Pancreas (tissue), 10 donors: ENCODE measurements at places on chromosomes 7 and 10. TPM values are rescaled to one million over a fixed set of nuclear protein-coding genes. Genes with fewer than 3 reads are reported as not detected.

ACTL6B gene
- 0.59 TPM for total RNA-seq

OR2A7 gene
- total RNA-seq: 3.3 TPM

VPS41 gene
- 38.1 TPM for total RNA-seq

STAM gene
- 8.4 TPM for total RNA-seq

LAMB4 gene
- total RNA-seq: 0.22 TPM

SLC13A1 gene
- 0.09 TPM for total RNA-seq

ZNF862 gene
- 17.6 TPM for total RNA-seq

TRPV6 gene
- 36.1 TPM for total RNA-seq

MRLN gene
- not detected for total RNA-seq

DNA sequence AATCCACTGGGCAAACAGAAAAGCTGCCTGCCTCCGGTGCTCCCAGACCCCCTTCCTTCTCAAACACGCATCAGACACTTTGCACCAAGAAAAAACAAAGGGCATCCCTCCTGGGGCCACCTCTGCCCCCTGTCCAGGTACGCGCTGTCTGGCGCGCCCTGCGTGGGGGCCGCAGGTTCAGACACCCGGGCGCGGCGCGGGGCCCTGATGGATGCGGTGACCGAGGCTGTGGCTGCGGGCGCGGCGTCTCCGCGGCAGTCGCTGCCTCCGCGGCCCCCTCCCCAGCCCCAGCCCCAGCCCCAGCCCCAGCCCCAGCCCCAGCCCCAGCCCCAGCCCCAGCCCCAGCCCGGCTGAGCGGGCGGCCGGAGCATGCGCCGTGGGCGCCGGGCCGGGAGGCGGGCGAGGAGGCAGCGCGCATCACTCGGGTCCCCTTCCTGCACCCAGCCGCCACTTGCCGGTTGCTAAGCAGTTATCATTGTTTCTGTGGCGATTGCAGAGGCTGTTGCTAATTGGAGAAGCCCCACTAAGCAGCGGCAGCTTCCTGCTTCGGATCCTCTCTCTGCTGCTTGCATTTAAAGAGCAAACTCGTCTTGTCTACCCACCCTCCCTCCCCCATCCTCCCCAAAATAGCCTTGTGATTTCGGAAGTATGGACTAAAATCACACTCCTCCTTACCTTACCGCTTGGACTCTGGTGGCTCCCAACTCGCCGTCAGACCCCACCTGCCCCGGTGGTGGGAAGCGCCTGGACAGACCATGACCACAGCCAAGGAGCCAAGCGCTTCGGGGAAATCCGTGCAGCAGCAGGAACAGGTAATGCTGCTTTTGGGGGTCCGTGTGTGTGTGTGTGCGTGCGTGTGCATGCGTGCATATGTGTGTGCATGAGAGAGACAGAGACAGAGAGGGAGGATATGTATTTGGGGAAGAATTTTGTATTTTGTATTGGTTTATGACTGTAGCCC lies 252.8 kb downstream of the DPP6 start:
- DNase-seq: no peak

DNA sequence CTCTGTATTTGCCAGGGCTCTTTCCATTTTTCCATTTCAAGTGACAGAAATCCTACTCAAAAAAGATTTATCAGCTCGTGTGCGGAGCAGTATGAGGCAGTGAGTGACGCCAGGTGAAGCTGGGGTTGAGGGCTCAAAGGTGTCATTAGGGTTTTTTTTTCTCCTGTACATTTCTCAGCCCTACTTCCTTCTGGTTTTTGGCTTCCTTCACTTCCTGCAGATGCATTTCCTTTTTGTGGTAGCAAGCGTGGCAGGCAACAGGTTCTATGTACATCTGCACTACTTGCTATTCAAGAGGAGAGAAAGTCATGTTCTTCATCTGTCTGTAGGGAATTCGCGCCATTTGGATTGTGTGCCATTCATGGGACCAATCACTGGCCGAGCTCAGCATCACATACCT lies 52.8 kb upstream of the AOAH start:
- DNase-seq: no peak

DNA sequence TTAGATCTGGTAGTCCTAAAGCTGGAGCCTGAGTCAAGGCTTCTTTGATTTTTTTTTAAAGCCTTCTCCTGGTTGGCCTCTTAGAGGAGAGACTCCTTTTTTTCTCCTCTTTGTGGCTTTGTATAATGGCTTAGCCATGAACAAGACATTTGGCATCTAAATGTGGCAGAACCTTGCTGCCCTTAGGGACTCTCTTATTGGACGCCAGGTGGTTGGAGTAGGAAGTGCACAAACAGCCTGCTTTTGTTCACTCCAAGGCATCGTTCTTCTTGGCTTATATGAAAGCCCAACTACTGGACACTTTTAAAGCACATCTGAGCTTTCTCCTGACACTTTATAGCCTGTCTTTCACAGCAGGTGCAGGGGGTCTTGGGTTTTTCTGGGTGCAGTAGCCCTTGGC lies 25.0 kb downstream of the ZPBP start:
- DNase-seq: peak; percentile 21

- DNase-seq: no peak
Observed at GRCh38 chr10:6136215-6137201, 47.7 kb downstream of the RBM17 start.

GRCh38 chr7:1850976-1851571 lies 181.0 kb downstream of the ELFN1 start:
- DNase-seq: no peak

- no peak for DNase-seq
Observed at GRCh38 chr7:32670110-32671025, 175.1 kb downstream of the AVL9 start.

DNA sequence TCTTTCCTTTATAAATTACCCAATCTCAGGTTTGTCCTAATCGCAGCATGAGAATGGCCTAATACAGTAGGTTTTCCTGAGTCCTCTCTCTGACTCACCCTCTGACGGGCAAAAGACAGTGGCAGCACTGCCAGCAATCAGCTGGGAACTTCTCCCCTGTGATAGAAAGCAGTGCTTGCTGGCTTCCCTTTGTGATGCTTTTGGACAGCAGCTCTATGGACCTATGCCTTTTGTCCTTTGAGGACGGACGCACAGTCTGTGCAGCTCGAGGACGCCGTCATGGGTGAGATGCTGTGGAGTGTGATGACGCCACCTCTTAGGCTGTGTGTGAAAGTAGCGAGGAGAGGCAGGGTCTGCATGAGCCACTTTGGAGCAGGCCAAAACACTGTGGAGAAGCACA lies 68.8 kb downstream of the KIAA1217 start:
- DNase-seq: no peak

GRCh38 chr7:92648067-92648466 lies 57.9 kb upstream of the FAM133B start:
- no peak for DNase-seq

DNA sequence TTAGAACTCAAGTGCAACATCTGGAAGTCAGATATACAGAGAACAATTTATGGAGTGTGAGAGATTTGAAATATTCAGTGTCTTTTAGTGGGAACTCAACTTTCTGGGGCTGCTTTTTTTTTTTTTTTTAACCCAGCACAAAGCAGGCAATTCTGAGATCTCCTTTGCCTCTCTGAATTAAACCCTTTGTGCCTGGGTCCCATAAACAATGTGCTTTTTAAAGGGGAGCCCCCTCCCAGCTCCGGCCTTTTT lies 146.8 kb downstream of the CELF2 start:
- DNase-seq: no peak

GRCh38 chr10:10782603-10783002 lies 235.1 kb upstream of the CELF2 start:
- DNase-seq: no peak

DNA sequence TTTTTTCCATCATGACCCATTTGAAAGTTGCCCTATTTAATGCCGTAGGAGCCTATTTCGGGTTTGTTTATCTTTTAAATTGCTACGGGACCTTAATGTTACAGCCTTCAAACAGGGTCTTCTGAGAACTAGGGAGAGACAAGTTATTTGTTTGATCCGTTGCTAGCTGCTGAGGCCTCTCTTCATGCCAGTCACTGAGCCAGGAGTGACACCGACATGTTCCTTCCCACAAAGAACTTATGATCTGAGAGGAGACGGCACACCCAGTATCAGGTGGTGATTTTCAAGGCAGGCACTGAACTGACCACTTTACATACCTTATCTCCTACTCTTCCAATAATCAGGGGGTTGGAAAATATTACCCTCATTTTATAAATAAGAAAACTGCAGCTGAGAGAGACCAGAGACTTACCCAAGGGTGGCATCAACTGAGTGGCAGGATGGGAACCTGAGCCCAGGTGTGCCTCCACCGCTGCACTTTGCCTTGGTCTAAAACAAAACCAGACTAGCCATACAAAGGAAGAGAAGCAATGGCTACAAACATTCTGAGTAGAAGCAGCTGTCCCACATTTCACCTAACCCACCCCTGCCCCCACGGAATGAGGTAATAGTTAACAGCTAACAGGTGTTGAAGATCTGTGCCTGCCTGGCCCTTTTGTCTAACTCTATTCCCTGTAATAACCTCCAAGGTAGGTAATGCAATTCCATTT lies 40.5 kb downstream of the PPP1R3C start:
- no peak for DNase-seq

GRCh38 chr10:3330663-3331062 lies 158.1 kb upstream of the PITRM1 start:
- no peak for DNase-seq

DNA sequence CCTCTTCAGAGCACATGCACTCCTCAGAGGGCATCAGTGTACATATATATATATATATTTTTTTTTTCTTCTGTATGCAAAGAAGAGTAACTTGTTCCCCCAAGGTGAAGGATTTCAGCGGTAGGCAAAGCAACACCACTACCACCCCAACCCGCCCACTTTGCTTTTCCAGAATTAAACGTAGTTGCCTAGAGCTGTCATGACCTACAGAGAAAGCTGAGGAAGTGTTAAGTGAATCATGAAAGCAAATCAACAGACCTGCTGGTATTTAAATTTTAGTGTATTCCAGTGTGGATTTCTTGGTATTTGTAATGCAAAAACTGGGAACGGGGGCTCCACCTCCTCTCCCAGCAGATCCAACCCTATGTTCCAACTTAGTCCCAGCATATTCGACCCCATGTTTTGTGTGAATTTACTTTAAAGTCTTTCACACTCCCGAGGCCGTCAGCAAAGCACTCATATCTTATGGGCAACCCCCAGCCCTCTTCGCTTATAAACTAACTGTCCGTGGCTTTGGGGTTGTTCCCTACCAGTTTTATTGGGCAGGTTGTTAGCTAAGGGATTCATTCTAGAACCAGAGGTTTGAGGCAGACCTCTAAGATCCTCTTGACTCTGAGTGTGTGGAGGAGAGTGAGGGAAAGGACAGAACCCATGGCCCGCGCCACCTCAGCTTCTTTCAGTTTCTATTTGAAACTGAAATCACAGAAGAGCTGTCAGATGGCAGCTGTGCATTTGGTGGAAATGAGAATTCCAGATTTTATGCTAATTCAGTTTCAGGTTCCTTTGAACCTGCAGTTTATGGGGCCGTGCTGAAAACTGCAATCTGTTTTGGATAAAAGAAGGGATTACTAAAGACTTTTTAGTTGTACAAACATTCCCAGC lies 450.2 kb upstream of the GALNT17 start:
- no peak for DNase-seq

GRCh38 chr10:75379212-75379724 lies 22.3 kb downstream of the ZNF503 start:
- no peak for DNase-seq

GRCh38 chr10:80356989-80357850 lies 639 bp downstream of the DYDC2 start:
- DNase-seq: no peak

- DNase-seq: no peak
Observed at GRCh38 chr7:148607151-148607661, 16.6 kb downstream of the C7orf33 start.

GRCh38 chr10:102542800-102543418 lies 39.1 kb downstream of the SUFU start:
- DNase-seq: no peak

DNA sequence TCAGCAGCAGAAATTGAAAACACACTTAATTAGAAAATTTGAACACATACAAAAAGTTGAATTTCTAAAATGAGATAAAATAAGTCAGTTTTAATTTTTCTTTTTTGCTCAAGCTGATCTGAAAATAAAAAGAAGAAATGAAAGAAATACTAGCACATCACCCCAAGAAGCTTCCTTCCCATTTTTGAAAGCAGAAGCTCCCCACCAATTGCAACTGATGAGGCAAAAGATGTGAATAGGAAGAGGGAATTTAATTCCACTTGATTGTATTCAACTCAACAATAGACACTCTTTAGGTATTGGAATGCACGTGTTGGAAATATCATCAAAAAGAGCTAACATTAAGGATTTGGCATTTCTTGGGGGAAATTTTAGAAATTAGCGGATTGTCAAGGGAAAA lies 175.8 kb downstream of the TRIL start:
- no peak for DNase-seq

DNA sequence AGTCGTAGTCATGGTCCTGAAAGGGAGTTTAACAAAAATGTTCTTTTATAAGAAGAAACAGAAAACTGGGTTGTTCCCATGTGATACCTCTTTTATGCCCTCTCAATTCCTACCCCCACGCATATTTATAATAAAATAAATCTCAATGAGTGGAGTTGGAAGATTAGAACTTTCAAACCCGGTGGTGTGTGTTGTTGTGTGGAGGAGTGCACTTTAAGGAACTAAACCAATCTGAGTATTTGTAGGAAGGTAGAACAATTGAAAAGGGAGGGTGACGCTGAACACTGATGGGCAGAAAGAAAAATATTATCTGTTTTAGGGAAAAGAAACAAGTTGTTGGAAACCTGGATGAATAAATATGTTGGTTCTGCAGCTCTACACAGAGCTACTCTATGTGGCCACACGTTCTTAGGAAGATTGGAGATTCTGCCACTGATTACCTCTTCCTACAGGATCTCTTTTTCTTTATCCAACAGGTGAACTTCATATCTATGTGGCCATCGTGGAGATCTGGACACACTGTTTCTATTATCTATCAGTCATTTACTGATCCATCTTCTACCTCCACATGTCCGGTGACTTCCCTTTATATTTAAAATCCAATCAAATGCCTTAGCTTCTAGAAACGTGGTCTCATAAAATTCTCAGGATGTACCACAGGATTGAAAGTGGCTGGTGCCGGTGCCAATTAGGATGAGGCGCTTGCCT lies 13.1 kb upstream of the GATA3 start:
- DNase-seq: no peak
